ENCODE measurements at places on chromosomes 13 and 19. TPM values are rescaled to one million over a fixed set of nuclear protein-coding genes. Genes with fewer than 3 reads are reported as not detected.

The LRFN3 gene
- 5.4 TPM for total RNA-seq

The DNAAF3 gene
- 2.0 TPM for total RNA-seq

The TNFSF9 gene
- 0.44 TPM for total RNA-seq

The TRPC4 gene
- total RNA-seq = 4.9 TPM

The FUT6 gene
- total RNA-seq = 0.22 TPM

The AZU1 gene
- total RNA-seq = 3.4 TPM

The CCL25 gene
- not detected for total RNA-seq

The KLK2 gene
- total RNA-seq = not detected

The MISP3 gene
- total RNA-seq = 0.71 TPM

The WDR87 gene
- total RNA-seq = not detected

The SLC46A3 gene
- total RNA-seq = 12.0 TPM

The DAZAP1 gene
- total RNA-seq = 45.7 TPM

The PNMA8B gene
- total RNA-seq = 12.4 TPM

The CACTIN gene
- 26.9 TPM for total RNA-seq

The ZNF793 gene
- total RNA-seq = 29.5 TPM

The FCAR gene
- total RNA-seq = 5.2 TPM

The TMEM150B gene
- total RNA-seq = 1.1 TPM

The TUBB4A gene
- total RNA-seq = 51.8 TPM

The KLF1 gene
- 2.1 TPM for total RNA-seq

The EXOC3L2 gene
- total RNA-seq = 3.5 TPM

The CAPN12 gene
- 0.38 TPM for total RNA-seq

The SCEL gene
- total RNA-seq = 8.4 TPM

The SWSAP1 gene
- total RNA-seq = 1.5 TPM

The STAP2 gene
- total RNA-seq = 7.3 TPM

The SLC8A2 gene
- total RNA-seq = 16.1 TPM

The TPP2 gene
- total RNA-seq = 77.5 TPM

The CABP5 gene
- total RNA-seq = 43.1 TPM

The CD37 gene
- total RNA-seq = 4.7 TPM

The LRRC25 gene
- total RNA-seq = 2.0 TPM

The TMEM59L gene
- 22.3 TPM for total RNA-seq

The CLC gene
- total RNA-seq = not detected

The ZNF541 gene
- 0.44 TPM for total RNA-seq

The ZNF566 gene
- 43.4 TPM for total RNA-seq

The DZIP1 gene
- total RNA-seq = 64.4 TPM

The CEACAM3 gene
- total RNA-seq = 1.9 TPM

The RFPL4AL1 gene
- total RNA-seq = not detected

The PRDX2 gene
- total RNA-seq = 290 TPM

All from camera-type eye (tissue), 1 donor.